EL (cell line): ENCODE measurements at places on chromosomes 1 and 21.

DNA sequence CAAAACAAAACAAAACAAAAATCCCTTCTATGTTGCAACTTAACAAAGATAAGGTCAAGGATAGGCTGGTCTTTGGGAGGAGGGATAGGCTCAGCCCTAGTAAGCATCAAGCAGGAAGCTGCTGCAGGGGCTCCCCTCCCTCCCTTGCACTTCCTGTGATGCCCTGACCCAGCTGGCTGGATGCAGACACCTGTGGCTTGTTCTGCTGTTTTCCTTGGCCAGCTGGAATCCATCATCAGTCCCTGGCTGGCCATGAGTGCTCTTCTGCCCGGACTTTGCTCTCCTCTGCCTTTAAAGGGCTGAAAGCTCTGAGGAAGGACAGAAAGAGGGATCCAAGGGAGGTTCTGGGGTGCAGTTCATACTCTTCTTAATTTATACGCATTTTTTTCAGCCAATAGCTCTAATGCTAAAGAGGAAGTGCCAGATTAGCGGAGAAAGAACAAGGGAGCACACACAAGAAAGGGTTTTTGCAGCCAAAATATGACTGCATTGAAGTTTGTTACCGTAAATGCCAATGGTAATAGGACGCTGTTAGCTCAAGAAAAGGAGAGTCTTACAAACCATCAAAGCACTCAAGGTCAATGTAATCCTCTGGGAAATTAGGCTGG lies 19.9 kb upstream of the UBE2U start:
- peak; percentile 8 for DNase-seq

- DNase-seq, result no peak
Measured at GRCh38 chr1:32273391-32274208, 18.3 kb upstream of the HDAC1 start.

GRCh38 chr1:8396083-8396785 lies 78.3 kb downstream of the SLC45A1 start:
- peak; percentile 81 for DNase-seq

DNA sequence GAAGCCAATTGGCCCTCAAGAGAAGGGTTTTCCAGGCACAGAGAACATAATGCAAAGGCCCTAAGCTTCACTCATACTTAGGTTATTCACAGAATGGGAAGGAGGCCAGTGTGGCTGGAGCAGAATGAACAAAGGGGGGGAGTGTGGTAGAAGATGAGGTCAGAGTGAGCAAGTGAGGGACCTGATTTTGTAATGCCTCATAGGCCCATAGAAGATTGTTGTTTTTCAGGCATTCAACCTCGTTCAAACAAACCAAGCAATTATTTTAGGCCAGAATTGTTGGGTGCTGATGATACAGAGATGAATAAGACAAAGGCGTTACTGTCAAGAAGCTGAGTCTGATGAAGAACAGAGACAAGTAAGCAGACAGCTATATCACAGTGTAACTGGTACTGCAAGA lies 54.5 kb upstream of the RAP1A start:
- DNase-seq, result peak; percentile 92

GRCh38 chr1:229295745-229296144 lies 24.8 kb downstream of the RAB4A start:
- no peak for DNase-seq

DNA sequence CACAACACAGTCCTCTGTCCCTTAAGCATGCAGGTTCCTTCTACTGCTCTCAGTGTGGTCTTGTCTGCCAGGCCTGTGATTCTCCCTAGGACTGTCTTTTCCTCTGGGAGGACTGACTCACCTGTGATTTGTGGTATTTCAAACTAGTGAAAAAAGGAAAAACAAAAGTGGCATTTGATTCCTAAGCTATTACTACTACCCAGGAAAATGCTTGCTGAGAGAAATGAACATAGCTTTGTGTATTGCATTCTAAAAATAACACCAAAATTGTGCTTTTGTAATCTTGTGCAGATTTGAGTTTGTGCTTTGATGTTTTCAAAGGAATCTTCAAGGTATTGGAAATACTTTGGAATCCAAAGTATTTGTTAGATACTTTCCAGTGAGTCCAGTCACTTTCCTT lies 57.0 kb downstream of the GPR161 start:
- DNase-seq, result peak; percentile 39

- DNase-seq, result no peak
Measured at GRCh38 chr1:7343882-7344281, 427.2 kb upstream of the VAMP3 start.

- no peak for DNase-seq
Measured at GRCh38 chr1:101185421-101185820, 51.4 kb upstream of the S1PR1 start.

DNA sequence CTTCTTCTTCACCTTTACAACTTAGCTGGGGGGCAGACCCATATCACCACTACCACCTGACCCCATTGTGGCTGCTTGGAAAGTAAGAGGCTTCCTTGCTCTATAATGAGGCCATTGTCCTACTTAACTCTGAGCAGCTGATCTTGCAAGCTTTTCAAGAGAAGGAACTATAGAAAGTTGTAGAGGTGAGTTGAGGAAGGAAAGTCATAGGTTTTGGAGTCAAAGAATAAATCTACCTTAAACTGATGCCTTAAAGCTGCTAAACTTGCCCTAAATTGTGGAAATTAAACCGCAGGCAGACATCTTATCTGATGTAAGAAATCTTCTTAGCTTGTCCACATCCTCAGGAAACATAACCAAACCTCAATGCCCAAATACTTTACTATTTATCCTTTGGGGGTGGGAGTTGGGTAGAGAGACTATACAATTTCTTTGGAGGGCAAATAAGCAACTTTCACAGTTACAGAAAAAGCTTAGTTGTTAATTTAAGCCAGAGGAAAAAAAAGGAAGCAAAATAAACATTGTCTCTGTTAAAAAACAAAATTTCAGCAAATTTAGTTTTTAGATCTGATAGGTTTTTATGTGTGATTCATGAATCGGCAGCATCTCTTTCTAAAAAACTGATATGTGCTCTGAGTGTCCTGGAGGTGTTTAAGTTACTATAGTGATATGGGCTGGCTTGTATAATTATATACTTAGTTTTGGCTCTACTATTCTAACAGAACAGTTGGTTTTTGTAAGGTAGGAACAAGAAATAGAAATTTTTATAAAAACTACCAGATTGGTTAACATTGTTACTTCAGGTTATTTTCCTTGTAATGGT lies 4.7 kb downstream of the IL23R start:
- no peak for DNase-seq

- no peak for DNase-seq
Measured at GRCh38 chr1:201084295-201084694, 27.9 kb downstream of the CACNA1S start.

DNA sequence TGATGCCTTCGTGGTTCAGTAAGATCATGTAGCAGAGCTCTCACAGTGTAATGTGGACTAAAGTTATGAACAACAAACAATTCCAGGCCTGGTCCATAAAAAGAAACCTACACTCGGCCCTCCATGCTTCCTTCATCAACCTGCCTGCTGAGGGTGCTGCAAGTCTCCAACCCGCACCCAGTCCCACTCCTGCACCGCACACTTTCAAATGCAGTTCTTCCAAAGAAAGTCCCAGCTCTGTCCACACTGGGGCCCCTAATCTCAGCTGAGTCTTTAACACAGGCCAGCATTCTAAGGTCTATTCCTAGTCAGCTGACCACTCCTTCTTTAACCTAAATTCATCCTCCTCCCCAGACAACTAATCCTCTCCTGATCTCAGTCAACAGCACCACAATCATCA lies 71.5 kb upstream of the NR5A2 start:
- no peak for DNase-seq

- DNase-seq, result no peak
Measured at GRCh38 chr1:111294390-111294789, 3.7 kb downstream of the CHIA start.

GRCh38 chr1:1360506-1361169 lies 2.3 kb upstream of the MXRA8 start:
- peak; percentile 97 for DNase-seq

DNA sequence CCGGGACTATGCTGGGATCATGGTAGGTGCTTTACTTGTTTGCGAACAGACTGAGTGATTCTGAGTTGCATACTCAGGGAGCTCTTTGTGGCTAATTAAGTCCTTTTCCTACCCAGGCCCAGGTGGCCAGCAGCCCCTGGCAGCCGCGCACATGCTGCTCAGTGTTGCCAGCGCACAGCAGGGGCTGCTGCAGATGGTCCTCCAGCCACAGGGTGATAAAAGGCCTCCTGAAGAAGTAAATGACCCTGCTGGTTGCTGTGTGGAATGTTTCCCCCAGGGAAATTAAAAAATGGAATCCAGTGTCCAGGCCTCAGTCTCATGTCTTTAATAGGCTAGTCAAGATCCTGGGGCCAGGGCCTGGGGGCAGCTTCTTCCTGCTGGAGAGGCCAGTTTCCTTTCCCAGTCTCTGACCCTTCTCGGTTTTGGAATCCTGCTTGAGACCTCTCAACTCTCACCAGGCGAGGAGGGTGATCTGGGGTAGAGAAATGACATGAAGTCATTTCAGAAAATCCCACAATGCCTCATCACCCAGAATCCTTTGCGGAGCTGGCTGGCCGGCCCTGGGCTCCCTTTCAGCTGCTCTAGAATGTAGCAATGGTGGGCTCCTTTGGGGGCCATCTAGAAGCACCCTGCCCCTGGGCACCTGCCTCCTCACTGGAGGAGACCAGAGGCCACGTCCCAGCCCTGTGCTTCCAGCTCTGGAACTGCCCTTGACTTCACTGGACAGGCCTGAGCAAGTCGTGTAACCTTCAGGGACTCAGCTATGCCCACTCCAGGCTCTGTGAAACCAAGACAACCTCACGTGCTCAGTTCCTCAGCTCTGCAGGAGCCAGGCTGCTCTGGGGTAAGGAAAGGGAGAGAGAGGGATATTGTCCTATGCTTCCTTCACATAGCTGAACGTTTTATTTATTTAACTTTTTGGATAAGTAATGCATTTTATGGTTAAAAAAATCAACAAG lies 131.4 kb downstream of the MRPS6 start:
- DNase-seq, result no peak

DNA sequence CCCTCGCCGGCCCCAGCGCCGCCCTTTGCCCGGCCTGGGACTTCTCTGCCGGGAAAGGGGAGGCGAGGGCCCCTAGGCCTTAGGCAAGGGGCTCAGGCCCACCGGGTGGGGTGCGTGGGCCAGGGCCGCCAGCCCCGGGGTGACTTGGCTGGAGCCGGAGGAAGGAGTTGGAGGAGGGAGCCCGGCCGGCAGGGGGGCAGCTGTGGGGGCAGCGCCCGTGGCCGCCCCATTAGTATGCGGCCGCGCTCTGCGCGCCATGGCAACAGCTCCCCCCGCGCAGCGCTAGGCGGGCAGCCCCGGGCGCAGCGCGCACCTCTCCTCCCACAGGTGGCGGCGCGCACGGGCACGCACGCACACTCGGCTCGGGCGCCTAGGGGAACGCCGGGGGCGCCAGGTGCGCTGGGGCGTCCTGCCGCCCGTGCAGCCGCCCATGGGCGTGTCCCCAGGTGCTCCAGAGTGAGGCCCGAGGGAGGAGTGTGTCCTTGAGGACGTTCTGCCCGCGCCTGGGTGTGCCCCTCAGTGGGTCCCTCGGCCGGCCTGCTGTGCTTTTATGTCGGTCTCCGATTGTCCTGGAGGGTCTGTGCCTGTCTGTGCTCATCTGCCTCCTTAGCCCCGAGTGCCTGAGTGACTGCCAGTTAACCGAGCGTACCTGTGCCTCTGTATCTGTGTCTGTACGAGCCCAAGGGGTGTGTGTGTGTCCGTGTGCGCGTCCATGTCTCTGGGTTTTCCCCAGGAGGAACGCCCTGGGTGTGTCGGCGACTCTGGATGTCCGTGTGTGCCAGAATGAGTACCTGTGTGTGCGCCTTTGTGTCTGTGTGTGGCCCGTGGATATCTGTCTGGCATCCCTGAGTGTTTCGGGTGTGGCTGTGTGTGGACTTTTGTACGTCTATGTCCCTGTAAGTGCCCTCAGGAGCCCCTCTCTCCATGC lies 38.2 kb upstream of the WASF2 start:
- DNase-seq, result no peak

DNA sequence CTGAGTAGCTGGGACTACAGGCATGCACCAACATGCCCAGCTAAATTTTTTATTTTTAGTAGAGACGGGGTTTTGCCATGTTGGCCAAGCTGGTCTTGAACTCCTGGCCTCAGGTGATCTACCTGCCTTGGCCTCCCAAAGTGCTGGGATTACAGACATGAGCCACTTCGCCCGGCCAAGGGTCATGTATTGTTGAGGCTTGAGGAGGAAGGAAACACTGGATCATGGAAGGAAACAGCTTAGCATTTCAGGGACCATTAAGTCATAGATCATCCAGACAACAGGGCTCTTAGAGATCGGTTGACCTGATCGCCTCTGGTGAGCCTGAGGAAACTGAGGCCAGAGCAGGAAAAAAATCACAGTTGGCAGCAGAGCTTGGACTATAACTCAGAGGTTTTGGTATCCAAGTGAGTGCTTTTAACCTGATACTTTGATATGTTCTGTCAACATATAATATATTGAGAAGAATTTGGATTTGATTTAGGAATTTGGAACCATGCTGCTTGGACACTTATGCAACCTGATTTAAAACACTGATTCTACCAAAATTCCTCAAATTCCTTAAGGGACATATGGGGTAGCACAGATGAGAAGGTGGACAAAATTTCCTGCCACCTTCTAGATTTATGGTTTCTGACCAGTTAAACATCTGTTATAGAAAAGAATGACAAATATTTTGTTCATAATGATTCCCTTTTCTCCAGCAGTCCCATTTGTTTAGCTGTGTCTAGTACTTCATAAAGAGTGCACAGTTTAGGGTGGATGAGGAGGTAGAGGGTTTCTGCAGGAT lies 13.1 kb upstream of the BMP8A start:
- peak; percentile 33 for DNase-seq

DNA sequence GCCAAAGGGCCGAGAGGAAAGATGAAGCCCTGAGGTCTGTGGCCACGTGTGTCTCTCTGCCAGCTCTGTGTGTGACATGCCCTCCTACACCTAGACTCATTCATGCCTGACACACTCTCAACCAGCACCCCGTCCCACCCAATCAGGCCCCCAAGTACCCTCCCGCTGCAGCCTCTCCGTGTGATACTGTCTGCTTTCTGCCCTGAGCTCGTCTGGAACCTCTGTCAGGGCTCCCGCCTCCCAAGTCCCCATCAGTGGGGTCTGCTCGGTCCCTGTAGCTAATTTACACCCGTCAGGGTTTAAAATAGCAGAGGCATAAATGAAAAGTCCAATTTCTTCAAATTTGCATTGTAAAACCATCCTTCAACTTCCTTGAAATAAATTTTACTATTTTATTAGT lies 20.7 kb downstream of the CASZ1 start:
- DNase-seq, result no peak

- peak; percentile 45 for DNase-seq
Measured at GRCh38 chr21:36550761-36551160, 70.8 kb upstream of the CLDN14 start.

DNA sequence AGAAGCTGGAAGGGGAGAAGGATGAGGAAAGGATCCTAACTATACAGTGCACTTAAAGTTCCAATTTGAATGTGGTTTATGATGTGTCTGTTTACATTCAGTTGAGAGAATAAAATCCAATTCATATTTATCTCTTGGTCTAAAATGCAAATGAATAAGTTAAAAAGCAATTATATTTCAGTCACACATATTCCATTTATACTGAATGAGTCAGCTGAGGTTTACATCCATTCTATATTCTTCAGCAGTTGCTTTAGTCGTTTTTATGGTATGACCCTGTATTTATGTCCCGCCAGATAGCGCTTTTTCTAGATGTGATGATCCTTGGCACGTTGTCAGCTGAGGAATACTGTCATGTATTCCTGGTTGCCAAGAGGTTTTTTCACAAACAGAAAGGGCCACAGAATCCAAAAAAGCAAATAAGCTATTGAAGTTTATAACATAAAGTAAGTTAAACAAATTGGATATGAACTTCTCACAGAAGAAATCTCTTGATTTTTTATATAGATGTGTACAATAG lies 866.2 kb downstream of the NCAM2 start:
- DNase-seq, result no peak
